ENCODE measurements at places on chromosomes 12 and 14.

GRCh38 chr14:31541702-31542101, 19.5 kb upstream of the NUBPL start:
- no peak for DNase-seq

GRCh38 chr14:70472253-70473159, 20.5 kb downstream of the ADAM21 start:
- DNase-seq = no peak

- DNase-seq = no peak
Observed at GRCh38 chr14:99630202-99630601, 14.7 kb upstream of the HHIPL1 start.

- no peak for DNase-seq
Observed at GRCh38 chr14:105465209-105466031, 9.2 kb upstream of the CRIP2 start.

DNA sequence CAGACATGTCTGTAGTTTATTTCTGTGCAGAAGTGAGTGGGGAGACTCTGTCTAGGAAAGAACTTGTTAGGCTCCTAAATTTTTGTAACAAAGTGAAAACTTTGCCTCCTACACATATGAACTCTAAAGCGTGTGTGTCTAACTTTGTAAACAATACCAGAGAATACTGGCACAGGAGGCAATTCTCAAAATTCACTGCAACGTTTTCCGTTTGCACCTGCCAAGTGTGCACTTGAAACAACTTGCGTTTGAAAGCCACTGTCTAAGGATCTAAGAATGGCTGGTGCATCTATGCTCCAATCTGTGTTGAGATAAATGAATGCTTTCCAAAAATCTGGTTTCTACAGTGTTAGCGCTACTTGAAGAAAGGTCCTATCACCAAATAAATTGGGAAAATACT, 15.3 kb downstream of the GRIP1 start:
- DNase-seq = no peak

- DNase-seq = no peak
Observed at GRCh38 chr12:7396418-7396817, 47.5 kb downstream of the CD163L1 start.

DNA sequence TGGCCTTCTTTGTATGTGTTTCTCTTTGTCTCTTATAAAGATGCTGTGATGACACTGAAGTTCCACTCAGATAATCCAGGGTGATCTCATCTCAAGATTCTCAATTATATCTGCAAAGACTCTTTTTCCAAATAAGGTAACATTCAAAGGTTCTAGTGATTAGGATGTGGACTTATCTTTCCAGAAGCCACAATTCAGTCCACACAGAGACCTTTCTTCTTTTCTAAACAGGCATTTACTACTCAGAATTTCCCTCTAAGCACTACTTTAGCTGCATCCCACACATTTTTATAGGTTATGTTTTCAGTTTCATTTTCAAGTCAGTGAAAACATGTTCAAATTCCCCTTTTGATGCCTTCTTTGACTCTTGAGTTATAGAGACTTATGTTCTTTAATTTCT, 9.0 kb upstream of the NKX2-1 start:
- no peak for DNase-seq

- DNase-seq = no peak
Observed at GRCh38 chr12:59084511-59085375, 164.4 kb upstream of the LRIG3 start.

GRCh38 chr12:94308612-94309011, 151.1 kb downstream of the CEP83 start:
- DNase-seq = no peak

DNA sequence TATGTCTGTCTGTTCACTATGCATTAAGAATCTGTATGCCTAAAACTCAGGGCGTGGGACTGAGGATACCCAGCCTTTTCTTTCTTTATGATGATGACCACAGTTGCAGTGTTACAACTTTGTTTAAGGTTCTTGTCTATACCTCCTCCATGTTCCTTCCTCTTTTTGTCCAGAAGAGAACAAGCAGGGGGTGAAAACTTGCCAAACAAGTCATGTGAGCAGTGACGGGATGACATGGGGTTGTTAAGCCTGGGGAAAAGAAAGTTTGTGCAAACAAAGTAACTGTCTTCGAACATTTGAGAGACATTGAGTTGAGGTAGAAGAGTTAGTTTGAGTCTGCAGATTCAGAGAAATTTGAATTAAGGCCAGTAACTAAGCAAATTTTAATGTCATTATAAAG, 505.5 kb downstream of the NPAS3 start:
- no peak for DNase-seq

- DNase-seq = no peak
Observed at GRCh38 chr12:2212971-2213869, 160.4 kb downstream of the CACNA1C start.

- no peak for DNase-seq
Observed at GRCh38 chr12:90902596-90902995, 52.4 kb downstream of the CCER1 start.

DNA sequence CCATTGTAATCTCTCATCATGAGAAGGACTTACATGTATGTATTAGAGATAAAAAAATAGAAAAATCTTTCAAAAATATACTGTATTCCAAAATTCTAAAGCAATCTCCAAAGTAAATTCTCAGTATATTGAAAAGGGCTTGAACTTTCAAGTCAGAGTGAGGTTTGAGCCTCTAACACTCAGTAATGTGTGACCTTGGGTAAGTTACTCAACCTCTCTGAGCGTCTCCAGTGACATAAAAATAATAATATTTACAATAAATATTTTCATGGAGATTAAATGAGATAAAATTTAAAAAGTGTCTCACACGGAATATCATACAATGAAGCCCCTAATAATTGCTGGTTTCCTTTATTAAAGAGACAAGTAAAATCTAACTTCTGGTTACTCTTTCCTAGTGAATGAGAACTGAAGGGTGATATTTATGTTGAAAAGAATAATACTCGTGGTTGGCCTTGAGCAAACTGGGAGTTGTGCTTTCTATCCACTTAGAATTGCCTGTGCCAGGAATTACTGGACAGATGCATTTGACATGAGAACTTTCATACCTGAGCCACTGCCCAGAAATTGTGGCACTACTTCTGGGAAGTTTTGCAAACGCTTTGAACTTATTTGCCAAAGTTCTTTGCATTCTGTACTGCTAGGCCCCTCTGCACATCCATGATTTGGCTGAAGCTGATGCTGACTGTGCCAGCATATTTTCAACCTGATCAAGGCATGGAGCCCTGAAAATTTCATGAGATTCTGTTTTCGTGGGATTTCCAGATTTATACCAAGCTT, 933.7 kb downstream of the GALC start:
- DNase-seq = no peak

Measured in dorsolateral prefrontal cortex (tissue), 122 donors.